T-helper 17 cell (primary cell): ENCODE measurements at places on chromosomes 5 and 9.

GRCh38 chr5:14593326-14594021 lies 11.9 kb downstream of the OTULINL start:
- DNase-seq, result no peak

DNA sequence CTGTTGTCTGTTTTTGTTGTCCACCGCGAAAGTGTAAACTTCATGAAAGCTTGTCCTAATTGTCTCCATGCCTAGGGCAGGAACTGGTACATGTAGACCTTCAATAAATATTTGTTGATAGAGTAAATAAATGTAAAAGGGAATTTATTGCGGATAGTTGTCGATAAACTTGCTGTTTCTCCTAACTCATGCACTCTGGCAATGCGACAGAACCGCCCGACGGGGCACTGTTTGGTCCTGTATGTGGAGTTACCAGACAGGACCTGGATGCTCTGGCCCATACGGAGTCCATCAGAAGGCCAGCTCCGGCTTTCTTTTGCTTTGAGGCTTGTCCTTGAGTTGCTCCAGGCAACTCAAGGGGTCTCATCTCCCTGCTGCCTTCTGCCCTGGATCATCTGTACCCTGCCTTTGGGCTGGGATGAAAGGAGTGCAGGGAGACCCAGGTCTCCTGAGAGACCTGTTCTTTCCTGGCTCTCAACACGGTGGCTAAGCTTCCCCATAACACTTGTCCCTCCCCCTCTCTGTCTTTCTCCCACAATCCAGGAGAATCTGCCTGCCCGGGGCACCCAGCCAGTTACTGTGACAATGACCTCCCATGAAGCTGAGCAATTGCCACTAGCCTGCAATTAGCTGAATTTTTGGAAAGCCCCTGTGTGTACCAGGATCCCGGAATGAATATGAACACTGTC lies 149.5 kb upstream of the PTCH1 start:
- DNase-seq, result no peak

GRCh38 chr9:91415290-91415689 lies 8.3 kb downstream of the NFIL3 start:
- no peak for DNase-seq

DNA sequence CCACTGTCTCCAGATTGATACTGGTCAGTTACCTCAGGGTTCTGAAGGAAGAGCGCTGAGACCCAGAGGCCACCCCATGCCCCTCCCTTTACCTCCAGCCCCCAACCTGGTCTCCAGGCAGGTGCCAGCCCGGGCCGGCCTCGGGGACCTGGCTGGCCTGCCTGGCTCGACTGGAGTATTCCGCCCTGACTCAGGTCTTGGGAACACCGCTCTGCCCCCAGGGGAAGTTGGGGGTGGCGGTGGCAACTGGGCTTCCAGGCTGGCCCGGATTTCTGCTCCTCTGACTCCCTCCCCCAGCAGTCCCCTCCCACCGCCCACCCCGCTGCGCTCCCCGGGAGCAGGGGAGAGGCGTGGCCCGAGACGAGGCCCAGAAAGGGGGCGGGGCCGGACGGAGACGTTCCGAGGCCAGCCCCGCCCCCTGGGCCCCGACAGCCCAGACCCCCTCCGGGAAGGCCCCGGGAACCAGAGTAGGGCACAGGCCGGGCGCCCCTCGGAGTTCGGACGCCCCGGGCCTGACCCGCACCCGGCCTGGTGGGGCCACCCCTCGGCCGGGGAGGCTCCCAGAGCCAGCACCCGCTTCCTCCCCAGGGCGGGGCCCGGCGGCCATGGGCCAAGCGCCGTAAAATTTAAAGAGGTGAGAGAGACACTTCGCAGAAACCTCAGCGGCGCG lies 82.5 kb upstream of the ZBTB43 start:
- peak; percentile 88 for DNase-seq

DNA sequence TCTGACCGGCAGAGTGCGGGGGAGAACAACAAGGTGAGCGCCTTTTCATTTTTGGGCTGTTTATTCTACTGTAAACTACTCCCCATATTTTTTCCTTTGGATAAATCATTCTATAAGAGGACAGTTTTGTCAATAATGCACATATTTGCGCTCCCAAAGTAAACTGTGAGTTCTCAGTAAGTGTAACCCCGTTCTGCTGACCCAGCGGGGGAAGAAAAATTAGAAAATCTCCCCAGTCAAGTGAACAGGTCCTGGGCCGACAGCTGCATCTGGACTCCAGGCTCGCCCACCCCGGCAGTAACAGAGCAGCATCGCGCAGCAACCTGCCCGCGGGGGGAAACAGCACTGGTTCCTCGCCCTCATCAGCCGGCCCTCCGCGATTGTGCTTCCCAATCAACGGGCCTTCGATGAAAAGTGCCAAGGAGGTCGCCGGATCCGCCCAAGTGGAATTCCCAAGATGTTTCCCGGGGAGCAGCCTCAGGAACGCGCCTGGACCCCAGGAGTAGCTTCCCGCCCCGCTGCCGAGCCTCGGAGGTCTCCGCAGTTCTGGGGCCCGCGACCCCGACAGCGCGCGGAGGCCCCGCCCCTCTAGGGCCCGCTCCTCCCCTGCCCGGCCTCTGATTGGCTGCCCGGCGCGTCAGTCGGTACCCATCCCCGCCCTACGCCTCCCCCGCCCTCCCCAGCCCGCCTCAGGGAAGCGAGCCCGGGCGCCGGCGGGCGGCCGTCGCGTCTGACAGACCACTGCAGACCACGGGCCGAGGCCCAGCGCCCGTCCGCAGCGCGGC lies at the start of gene OTULINL:
OTULINL (plus strand) TSS at position 687 of the 785 bp plus-strand sequence. CDS start 103 bp downstream, outside the sequence.
- peak; percentile 81 for DNase-seq

GRCh38 chr9:131407717-131408195 lies 13.9 kb downstream of the PRRC2B start:
- no peak for DNase-seq

DNA sequence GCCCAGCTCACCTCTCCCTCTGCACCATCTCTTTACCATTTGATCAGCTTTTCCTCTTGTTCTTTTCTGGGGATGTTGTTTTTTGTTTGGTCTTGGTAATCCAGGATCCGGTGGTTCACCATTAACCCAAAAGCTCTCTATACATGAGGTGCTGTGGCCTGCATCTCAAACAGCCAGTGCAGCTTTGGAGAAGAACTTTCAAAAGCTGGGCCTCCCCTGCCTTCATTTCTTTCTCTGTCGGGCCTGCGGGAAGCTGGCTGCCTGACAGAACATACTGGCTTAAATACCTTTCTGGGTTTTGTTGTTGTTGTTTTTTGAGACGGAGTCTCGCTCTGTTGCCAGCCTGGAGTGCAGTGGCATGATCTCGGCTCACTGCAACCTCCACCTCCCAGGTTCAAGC lies 12.1 kb downstream of the PSAT1 start:
- no peak for DNase-seq

DNA sequence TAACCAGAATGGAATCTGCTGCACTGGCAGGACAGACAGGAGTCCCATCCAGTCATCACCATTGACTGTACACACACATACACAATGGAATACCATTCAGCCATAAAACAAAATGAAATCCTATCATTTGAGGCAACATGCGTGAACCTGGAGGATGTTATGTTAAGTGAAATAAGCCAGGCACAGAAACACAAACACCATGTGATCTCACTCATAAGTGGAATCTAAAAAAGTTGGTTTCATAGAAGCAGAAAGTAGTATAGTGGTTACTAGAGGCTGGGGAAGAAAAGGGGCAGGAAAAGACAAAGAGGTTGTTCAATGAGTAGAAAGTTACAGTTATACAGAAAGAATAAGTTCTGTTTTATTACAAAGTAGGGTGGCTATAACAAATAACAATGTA lies 884.0 kb upstream of the ACO1 start:
- DNase-seq, result no peak

GRCh38 chr5:74194196-74194595 lies 446.3 kb downstream of the ENC1 start:
- DNase-seq, result no peak

DNA sequence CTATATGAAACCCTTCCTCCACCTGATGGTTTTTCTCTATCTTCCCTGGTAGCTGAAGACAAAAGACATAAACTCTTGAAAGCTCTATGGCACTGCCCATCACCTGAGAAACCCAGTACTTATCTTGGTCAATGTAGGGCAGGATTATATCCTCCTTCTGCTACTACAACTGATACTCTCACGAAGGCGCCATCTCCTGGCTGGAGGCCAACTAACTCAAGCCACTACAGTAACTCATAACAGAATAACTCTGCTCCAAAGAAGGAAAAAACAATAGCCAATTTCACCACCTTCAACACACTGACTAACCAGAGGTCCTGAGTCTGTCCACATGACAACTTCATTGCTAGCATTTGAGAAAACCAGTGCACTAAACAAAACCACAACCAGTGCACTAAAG lies 409.2 kb downstream of the CETN3 start:
- no peak for DNase-seq

GRCh38 chr9:28503573-28503972 lies 930.3 kb upstream of the C9orf72 start:
- no peak for DNase-seq

GRCh38 chr9:129064499-129064908 lies 16.4 kb upstream of the DOLPP1 start:
- DNase-seq, result no peak

DNA sequence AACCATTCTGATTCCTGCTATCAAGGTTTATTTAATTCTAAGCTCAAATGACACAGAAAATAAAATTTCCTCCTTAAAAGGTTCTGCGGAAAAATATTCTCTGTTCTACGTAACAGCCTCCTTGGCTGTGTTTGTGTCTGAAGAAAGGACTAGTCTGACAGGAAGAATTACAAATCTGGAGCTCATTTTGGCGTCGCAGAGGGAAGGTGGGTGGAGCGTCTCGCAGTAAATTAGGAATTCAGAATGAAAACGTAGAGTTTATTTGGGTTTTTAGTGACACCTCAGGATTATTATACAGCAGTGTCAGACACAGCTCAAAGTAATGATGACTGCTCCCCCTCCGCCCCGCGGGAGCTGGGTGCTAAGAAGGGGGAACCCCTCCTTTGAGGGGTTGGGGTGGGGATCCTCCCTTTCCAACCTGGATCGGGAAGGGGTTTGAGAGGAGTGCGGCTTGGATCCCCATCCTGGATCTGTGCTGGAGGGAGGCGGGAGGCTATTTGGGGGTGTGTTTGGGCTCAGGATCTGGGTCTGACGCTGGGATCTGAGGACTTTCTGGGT lies 933 bp upstream of the TGFBR1 start:
- DNase-seq, result no peak

GRCh38 chr9:78775211-78775610 lies 478.3 kb downstream of the PSAT1 start:
- no peak for DNase-seq

- no peak for DNase-seq
These were observed 1.5 kb downstream of the UAP1L1 start for GRCh38 chr9:137078701-137079400.

GRCh38 chr5:134048864-134049263 lies 44.1 kb upstream of the VDAC1 start:
- no peak for DNase-seq

DNA sequence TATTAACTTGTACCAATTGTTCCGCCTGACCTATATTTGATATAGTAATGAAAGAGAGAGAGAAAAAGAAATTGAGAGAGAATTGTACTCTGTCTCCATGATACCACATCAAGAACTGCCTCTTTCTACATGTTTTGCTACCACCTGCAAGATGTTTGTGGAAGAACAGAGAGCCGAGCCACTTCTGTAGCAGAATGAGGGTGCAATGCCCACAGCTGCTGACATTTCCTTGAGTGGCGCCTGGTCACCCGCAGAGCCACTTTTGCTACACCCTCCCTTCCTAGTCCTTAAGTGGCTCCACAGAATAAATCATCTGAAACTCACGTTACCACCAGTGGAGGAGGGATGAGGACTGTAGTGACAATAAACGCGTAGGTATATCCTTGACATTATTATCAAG lies 17.1 kb upstream of the FAM81B start:
- no peak for DNase-seq

GRCh38 chr9:121281614-121282276 lies 13.8 kb downstream of the GSN start:
- DNase-seq, result no peak
